ENCODE measurements at places on chromosomes 13 and 19.

DNA sequence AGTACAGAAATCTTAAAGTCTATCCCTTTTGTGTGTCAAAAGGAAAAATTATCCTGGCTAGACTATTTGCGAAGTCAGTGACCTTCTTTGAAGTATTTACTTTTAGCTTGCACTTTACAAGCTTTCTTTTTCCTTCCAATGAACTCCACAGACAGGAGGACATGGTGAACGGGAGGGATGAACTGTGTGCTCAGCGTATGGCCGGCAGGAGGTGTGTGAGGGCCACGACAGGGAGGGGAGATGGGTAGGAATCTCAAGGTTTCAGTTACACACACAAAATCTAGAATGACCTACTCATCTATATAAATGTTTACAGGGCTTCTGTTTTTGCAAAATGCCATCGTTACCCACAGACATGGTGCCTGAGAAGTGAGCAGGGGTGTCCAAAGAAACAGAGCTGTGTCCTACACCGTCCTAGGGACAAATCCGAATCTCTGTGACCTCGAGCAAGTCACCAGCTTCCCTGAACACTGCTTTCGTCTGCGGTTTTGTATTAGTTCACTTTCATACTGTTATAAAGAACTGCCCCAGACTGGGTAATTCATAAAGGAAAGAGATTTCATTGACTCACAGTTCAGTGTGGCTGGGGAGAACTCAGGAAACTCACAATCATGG is 537.2 kb downstream of the LIG4 start:
- DNase-seq = no peak

DNA sequence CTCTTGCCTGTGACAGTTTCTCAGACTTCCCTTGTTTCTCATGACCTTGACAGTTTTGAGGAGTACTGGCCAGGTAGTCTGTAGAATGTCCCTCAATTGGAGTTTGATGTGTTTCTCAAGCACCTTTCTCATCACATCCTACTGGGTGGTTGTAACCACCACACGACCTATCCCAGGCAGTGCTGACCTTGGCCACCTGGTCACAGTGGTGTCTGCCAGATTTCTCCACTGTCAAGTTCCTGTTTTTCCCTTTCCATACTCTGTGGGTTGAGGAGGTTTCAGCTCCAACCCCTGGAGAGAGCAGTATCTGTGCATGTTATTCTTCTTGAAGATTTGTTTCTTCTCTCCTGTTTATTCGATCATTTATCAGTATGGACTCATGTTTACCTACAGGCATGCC is 8.4 kb upstream of the UPF3A start:
- DNase-seq = no peak

GRCh38 chr13:47457626-47458025 is 543.4 kb downstream of the SUCLA2 start:
- no peak for DNase-seq

- DNase-seq = no peak
These were observed 667 bp downstream of the ZNF878 start for GRCh38 chr19:12052091-12052496.

- DNase-seq = no peak
These were observed 26.2 kb downstream of the ZNF160 start for GRCh38 chr19:53076984-53077383.

- no peak for DNase-seq
These were observed 1372.1 kb downstream of the PCDH9 start for GRCh38 chr13:65857942-65858565.

- no peak for DNase-seq
These were observed 5.0 kb downstream of the SOX1 start for GRCh38 chr13:112071723-112072533.

- peak; percentile 63 for DNase-seq
These were observed 97.3 kb downstream of the AKAP11 start for GRCh38 chr13:42369071-42369797.

DNA sequence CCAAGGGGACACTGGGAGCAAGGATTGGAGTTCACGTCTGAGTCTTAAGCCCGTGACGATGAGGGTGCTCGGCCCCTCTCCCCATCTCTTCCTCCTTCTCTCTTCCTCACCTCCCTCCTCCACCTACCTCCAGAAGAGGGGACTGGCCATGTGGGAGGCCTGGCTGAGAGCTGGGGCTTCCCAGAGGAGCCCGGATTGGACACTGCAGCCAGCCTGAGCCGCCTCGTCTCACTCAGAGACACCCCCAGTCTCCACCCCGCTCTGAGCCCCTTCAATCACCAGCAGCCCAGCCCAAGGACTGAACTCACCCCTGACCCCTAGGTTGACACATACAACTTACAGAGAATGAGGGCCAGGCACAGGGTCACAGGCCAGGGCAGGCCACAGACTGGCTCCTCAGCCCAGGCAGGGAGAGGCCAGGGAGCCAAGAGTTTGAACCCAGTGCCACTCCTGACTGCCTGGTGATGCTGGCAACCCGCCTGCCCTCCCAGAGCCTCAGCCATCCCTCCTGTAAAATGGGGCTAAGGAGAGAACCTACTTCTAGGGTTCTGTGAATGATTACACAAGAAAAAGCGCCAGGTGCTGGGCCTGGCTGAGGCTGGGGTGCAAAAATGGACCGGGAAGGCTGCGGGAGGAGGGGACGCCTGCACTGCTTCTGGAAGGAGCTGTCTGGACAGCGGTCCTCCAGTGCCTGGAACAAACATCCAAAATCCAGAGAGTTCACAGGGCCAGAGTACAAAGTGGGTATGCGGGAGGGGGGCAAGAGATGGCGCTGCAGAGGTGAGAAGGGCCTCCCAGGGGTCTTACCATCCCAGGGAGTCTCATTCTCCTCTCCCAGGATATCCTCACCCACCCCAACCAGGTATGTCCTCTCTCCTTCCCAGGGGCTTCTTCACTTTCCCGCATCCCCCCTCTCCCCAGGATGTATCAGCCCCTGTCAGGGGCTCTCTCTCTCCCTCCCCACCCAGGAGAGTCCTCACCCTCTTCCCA is 1.1 kb downstream of the CD79A start:
- peak; percentile 10 for DNase-seq

DNA sequence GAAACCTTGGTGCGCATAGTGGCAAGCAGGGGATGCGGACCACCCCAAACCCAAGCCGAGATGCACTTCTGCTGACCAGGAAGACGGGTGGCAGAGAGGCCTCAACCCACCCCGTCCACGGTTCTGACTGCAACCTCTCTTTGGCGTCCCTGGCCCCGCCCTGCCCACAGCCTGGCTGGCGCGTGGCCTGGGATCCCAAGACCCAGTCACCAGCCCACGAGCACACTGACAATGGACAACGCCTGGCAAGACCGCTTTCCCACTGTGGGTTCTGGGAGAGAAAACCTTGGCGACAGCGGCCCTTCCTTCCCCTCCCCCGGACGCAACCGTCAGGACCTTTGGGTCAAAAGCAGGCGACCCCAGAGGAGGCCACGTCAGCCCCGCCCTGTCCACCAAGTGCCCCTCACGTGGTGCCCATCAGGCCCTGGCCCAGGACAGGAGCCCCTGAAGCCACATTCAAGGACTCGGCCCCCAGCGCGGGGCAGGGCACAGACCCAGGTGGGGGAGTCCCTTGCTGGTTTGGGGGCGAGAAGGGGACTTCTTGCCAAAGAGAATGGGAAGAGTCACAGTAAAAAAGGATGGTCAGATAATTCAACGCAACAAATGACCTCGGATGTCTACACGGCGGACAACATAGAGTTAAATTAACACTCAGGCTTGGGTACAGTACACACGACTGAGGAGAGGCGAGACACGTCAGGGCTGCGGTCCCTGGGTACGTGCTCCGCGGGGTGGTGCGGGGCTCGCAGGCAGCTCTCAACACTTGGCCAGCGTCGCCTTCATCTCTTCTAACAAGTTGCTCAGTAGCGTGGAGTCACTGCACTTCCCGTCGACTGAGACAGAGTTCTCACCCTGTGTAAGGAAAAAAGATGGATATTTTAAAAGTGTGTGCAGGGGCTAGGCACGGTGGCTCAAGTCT is 5.0 kb downstream of the IZUMO4 start:
- DNase-seq = no peak

DNA sequence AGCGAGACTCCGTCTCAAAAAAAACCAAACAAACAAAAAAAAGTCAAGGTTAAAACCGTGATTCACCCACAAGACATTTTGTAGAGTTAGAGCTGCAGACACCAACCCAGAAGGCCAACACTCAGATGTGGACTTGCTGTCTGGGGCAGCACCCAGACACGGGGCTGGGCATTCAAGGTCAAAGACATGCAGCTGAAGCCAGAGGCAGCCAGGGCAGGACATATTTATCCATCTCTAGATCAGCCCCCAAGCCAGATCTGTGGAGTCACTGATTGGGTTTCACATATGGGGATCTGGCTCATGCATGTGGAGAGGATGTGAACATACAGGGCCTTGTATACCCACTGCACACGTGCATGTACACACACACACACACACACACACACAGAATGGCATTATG is 3.6 kb downstream of the KLK15 start:
- DNase-seq = no peak

DNA sequence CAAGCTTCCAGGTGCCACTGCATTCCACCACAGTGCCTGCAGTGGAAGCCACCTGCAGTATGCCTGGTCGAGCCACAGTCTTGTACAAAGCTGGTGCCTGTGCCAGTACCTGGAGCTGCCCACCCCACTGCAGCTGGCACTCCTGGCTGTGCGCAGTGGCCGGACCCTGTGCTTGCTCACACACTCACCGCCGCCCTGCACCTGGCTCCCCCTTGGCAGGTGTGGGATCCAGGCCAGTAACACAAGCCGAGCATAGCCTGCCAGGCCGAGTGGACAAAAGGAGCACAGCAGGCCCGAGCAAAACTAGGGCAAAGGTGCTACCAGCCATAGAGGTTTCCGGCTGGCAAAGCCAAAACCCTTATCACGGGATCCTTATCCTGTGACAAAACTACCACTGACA is 18.5 kb downstream of the UGGT2 start:
- DNase-seq = no peak

GRCh38 chr13:28349907-28350654 is 144.8 kb downstream of the FLT1 start:
- DNase-seq = no peak

GRCh38 chr13:65825039-65825438 is 1405.1 kb downstream of the PCDH9 start:
- no peak for DNase-seq

DNA sequence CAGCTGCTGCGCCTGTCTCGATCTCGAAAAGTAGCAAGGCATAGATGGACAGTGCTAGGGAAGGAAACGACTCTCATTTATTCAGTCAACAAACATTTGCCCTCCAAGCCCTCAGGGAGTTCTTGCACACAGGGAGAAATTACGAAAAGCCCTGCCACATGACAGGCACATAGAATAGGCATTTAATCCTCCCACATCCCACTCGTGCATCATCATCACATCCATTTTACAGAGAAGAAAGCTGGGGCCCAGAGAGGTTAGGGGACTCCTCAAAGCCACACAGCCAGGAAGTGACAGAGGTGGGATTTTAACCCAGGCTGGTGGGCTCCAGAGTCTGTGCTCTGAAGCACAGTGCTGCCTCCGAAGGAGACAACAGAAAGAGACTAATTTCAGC is 11.6 kb downstream of the TMEM221 start:
- DNase-seq = no peak

GRCh38 chr13:93670866-93671265 is 444.3 kb downstream of the GPC6 start:
- no peak for DNase-seq

DNA sequence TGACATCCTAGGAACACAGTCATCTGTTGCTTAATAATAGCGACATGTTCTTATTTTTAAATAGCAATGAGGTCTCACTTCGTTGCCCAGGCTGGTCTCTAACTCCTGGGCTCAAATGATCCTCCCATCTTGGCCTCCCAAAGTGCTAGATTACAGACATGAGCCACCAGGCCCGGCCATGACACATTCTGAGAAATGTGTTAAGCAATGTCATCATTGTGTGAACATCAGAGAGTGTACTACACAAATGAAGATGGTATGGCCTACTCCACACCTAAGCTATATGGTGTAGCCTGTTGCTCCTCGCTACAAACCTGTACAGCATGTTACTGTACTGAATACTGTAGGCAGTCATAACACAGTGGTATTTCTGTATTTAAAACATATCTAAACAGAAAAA is 24.6 kb upstream of the GARRE1 start:
- DNase-seq = no peak

GRCh38 chr13:50476577-50477285 is 366.8 kb downstream of the DLEU7 start:
- no peak for DNase-seq

- DNase-seq = peak; percentile 49
These were observed 568 bp downstream of the ATP11A start for GRCh38 chr13:112690283-112690929.

DNA sequence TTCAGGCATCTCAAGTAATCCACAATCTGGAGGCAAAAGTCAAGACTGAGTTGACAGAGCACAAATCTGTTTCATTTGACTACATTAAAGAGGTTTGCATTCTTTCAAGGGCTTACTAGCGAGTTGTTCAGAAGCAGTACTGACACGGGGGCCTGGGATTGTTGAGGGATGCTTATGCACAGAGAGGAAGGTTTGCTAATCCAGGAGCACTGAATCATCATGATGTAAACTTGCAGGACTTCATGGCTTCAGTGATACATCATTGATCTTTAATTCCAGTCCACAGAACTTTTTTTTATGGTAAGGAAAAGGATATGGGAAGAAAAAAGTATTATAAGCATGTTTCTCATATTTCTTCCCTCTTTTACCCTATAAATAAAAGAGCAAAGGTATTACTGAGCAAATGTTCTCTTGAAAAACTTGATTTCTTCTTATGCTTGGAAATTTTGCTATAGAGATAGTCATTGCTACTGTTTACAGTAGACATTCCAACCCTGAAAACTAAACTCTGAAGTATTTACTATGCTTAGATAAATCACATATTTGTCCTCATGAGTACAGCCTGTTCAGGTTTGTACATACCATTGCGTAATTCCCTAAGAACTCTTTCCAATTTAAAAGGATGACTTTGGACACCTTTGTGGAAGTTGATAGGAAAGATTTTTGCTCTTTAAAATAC is 65.8 kb upstream of the KPNA3 start:
- DNase-seq = no peak

GRCh38 chr13:73825143-73825542 is 309.1 kb downstream of the KLF12 start:
- no peak for DNase-seq

DNA sequence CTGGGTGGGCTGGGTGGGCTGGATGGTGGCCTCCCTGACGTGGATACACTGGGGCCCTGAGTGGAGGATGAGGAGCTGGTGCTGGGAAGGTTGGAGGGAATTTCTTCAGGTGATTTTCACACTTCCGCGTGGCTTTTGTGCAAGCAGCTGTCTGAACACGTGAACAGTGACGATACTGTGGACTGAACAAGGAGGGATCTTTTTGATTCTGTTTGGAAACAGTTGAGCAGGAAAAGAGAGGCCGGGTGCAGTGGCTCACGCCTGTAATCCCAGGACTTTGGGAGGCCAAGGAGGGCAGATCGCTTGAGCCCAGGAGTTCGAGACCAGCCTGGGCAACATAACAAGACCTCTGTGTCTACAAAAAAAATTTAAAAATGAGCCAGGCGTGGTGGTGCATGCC is 9.1 kb upstream of the GTF2F1 start:
- DNase-seq = no peak

- no peak for DNase-seq
These were observed 18.8 kb downstream of the FAM216B start for GRCh38 chr13:42800109-42800643.

DNA sequence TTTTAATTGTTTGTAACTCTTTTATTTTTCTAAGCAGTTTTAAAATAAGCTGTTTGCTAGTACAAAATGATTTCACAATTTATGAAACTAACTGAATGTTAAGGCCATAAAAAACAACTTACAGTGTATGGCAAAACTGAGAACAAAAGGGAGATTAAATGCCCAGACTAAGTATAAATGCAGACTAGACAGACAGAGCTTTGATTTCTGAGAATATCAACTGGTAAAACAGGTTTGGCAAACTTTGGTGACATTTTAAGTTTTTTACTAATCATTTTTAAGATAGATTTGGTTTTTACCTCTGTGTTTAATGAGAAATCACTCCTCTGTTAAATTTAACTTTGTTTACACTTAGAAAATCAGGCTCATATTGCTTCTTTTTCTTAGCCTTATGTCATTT is 127.5 kb upstream of the KLF5 start:
- DNase-seq = no peak

Data from stimulated activated CD4-positive, alpha-beta T cell treated with anti-CD3 and anti-CD28 coated beads, Interleukin-15, amount 100 ng/mL, for 24 hours (primary cell).